Panc1 (cell line): ENCODE measurements at places on chromosomes 1 and 21.
A peak's percentile ranks its signal among the peaks of the same experiment; 100 is the strongest.

DNA sequence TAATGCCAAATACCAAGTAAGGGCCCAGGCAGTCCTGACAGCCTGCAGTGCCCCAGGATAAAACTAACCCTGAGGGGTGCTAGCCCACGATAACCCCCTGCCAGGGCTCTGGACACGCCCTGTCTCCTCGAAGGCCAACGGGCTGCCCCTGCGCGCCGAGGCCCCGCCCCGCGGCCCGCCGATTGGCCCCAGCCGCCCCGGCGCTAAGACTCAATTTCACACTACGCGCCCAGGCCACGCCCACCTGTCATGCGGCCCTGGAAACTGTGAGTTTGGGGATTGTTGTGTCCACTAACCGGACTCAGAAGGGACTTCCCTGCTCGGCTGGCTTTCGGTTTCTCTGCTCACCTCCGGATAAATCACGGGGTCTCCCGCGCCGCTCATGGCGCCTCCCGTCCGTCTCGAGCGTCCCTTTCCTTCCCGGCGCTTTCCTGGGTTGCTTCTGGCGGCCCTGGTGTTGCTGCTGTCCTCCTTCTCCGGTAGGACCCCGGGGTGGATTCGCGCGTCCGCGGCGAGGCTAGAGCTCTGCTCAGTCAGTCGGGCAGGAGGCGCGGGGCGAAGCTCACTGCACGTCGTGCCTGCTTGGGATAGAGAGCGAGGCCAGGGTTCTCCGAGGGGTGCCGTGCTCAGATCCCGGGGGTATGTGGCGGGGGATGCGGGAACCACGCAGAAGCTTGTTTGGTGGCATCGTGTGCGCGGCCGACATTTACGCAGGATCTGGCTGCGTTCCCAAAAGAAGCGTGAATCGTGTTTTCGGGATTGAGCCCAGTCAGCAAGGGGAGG lies at the start of gene CR1L:
Gene CR1L (plus strand): TSS at position 282 of the 783 bp plus-strand sequence. CDS start 101 bp downstream, at position 383.
- no peak for DNase-seq

DNA sequence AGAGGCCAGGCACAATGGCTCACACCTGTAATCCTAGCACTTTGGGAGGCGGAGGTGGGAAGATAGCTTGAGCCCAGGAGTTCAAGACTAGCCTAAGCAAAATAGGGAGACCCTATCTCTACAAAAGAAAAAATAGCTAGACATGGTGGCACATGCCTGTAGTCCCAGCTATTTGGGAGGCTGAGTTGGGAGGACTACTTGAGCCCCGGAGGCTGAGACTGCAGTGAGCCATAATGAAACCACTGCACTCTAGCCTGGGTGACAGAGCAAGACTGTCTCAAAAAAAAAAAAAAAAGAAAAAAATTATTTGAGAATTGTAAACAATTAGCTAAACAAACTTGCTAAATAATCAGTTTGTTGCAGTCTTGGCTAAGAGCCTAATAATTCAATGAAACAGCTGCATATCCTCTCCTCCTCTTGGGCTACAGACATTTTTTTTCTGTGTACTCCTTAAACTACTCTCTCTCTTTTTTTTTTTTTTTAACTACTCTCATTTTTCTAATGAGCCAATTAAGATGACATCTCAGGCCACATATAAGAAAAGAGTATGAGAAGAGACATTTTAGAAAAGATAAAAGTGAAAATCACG lies 10.5 kb upstream of the DNAJB4 start:
- DNase-seq: no peak

GRCh38 chr1:78570539-78570938 lies 49.7 kb upstream of the IFI44L start:
- no peak for DNase-seq

DNA sequence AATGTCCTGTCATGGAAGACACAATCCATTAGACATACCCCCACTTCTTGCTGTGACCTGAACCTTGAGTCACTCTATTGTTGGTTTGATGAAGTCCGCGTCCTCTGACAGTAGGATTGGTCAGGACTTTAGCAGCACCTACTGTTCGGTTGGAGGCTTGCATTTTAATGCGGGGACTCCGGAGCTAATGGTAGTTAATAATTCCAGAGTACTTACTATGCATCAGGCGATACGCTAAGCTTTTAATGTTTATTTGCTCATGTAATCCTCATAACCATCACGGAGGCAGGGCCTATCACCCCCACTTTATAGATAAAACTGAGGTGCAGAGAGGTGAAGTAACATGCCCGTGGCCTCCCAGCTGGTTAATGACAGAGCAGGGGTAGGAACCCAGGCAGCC lies 7.9 kb upstream of the ELF3 start:
- DNase-seq: no peak

GRCh38 chr1:33361532-33362235 lies 40.8 kb upstream of the A3GALT2 start:
- DNase-seq: no peak

GRCh38 chr1:46510341-46510997 lies 20.8 kb downstream of the DMBX1 start:
- DNase-seq: no peak

DNA sequence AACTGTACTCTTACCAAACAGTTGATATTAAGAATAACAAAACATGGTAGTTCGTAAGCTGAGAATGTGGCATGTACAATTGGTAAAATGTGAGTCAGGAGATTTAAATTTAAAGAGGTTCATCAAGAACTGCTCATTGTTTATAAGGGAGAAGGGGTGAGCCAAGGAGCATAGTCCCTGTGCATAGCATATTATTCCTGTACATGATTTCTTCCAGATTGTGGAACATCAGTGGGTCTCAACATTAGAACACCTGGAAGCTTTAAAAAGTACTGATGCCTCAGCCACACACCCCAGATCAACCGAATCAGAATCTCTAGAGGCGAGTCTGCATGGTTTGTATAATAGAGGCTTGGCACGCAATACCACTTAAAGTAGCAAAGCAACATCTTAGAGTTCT lies 56.1 kb downstream of the KCTD3 start:
- DNase-seq: no peak

- DNase-seq: peak; percentile 41
Measured at GRCh38 chr1:63327417-63328054, 5.2 kb downstream of the FOXD3 start.
